ENCODE measurements at places on chromosomes 3 and 15.

- DNase-seq = no peak
Observed at GRCh38 chr3:127735767-127736693, 63.3 kb downstream of the ABTB1 start.

GRCh38 chr3:39428745-39429201 lies 22.3 kb downstream of the RPSA start:
- DNase-seq = no peak

DNA sequence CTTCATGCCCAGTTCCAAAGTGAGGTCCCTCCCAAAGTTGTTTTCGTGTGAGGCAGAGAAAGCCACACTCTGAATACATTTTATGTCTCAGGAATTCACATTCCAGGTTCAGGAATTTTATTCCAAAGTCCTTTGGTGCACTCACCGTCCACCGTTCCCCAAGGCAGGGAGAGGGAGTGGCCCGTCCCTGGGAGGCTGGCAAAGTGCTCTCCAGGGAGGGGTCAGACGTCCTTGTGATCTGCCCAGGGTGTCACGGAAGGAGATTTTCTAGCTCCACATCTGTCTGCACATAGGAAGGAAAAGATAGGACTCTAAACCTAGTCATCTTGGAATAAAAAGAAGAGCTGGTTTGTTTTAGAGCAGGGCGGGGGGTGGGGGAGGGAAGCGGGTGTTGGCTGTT lies 47.9 kb downstream of the KLF13 start:
- DNase-seq = no peak

- DNase-seq = no peak
Observed at GRCh38 chr15:101053261-101053660, 134.1 kb downstream of the LRRK1 start.

GRCh38 chr3:111784001-111784400 lies 75.1 kb upstream of the PHLDB2 start:
- no peak for DNase-seq

- no peak for DNase-seq
Observed at GRCh38 chr15:57923750-57924149, 141.8 kb downstream of the ALDH1A2 start.

GRCh38 chr15:52261498-52262242 lies 33.9 kb downstream of the MYO5C start:
- DNase-seq = no peak

DNA sequence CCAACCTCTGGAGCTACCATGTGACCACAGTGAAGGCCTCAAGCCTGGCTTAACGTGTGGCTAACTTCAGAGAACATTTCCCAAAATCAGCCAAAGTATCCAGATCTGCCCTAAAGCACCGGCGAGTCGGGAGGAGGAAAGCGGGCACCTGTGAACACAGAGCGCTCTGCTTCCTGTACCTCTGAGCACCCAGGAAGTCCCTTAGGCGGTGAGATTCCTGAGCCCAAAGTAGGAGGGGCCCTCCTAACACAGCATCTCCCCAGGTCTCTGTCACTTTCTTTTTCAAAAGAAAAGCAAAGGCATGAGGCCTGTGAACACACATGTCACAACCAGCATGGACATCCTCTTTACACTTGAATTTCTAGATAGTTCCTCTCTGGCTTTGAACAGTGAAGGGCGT lies 944 bp upstream of the EIF4E3 start:
- DNase-seq = no peak

GRCh38 chr15:78272316-78272715 lies 8.0 kb downstream of the DNAJA4 start:
- DNase-seq = no peak

DNA sequence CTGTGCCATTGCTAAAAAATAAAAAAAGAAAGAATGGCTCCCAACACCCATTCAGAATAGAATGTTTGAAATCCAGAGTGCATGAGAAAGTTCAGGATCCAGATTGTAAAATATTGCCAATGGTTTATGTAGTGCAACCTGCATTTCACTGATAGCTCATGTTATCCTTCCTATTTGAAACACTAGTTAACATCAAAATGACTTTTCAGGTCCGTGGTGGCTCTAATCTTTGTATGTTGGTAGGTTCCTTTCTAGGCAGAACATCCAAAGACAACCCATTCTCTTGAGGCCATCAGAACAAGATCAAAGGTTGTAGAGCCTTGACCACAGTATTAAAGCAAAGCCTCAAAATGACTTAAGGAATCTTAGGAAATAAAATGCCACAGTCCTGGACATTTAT lies 51.0 kb downstream of the PLCL2 start:
- no peak for DNase-seq

DNA sequence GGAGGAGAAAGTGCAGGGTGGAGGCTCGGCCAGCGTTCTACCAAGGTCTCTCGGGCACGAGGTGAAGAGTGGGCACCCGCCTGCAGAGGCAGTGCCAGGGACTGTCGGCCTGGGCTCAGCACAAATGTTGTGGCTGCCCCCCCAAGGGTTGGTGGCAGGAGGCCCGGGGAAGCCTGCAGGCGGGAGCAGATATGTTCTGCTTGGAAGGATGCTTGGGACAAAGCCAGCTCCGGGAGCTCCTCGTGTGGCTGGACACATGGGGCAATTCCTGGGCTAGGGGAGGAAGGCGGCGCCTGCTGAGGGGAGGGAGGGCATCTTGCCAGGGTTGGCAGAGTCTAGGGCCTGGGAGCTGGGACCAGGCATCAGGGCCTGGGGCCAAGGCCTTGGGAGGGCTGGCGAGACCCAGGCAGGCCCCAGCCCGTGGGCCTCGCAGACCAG lies 30.4 kb upstream of the FBLN2 start:
- no peak for DNase-seq

DNA sequence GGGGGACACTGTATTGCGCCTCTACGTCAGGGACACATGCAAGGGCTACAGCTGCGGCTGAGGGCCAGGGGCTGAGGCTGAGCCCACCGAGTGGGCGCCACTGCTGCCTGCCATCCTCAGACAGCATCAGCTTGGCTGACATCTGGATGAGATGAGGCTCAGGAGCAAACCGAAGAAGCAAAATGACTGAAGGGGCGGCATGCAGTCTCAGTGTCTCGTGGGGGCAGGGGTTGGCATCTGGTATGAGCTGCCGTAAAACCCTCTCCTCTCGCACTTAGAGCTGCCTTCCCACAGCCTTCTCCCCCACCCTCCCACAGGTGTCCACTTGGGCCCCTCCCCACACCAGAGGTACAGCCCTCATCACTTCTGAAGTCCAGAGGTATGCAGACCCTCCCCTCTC lies 24.2 kb upstream of the CMTM7 start:
- DNase-seq = no peak

GRCh38 chr15:48945386-48945785 lies 18.3 kb downstream of the SHC4 start:
- no peak for DNase-seq

- no peak for DNase-seq
Observed at GRCh38 chr15:65962187-65962586, 92.9 kb downstream of the RAB11A start.
